ENCODE measurements at places on chromosomes 5 and 9.
A peak's percentile ranks its signal among the peaks of the same experiment; 100 is the strongest.

GRCh38 chr5:135503871-135504270 is 31.9 kb downstream of the NEUROG1 start:
- no peaks in the 10 kb centered on the region for H3K4me1 ChIP-seq
- ATAC-seq: no peak
- H3K36me3 ChIP-seq: no peaks in the 10 kb centered on the region
- no peak overlapping the region for H3K4me3 ChIP-seq
- H3K27ac ChIP-seq: no peak overlapping the region
- H3K27me3 ChIP-seq: peaks cover 51% of the 10 kb centered on the region

GRCh38 chr5:163695830-163696578 is 190.6 kb downstream of the MAT2B start:
- peaks cover 13% of the 10 kb centered on the region for H3K4me1 ChIP-seq
- H3K27ac ChIP-seq: peak overlapping the region; percentile 37
- H3K27me3 ChIP-seq: no peaks in the 10 kb centered on the region
- no peak overlapping the region for H3K4me3 ChIP-seq
- ATAC-seq: peak; percentile 92

DNA sequence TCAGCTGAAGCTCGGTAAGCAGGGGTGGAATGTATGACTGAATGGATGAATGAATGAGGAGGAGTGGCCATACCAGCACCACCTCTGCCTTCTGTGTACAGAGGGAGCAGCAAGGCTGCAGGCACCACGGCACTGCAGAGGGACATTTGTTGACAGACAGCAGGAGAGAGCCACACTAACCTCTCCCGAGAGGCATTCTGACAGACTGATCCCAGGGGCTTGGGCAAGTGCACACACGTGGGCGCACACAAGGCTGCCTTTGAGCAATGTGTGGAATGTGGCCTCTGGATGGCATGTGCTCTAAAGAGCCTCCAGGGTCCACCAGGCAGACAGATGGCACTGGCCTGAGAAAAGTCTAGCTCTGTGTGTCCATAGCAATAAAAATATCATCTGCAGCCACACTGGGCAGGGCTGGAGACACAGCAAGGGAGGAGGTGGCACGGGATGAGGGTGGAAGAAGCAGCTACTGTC is 111.8 kb downstream of the ACTL7B start:
- H3K4me3 ChIP-seq: no peak overlapping the region
- H3K4me1 ChIP-seq: no peaks in the 10 kb centered on the region
- no peak overlapping the region for H3K27ac ChIP-seq

DNA sequence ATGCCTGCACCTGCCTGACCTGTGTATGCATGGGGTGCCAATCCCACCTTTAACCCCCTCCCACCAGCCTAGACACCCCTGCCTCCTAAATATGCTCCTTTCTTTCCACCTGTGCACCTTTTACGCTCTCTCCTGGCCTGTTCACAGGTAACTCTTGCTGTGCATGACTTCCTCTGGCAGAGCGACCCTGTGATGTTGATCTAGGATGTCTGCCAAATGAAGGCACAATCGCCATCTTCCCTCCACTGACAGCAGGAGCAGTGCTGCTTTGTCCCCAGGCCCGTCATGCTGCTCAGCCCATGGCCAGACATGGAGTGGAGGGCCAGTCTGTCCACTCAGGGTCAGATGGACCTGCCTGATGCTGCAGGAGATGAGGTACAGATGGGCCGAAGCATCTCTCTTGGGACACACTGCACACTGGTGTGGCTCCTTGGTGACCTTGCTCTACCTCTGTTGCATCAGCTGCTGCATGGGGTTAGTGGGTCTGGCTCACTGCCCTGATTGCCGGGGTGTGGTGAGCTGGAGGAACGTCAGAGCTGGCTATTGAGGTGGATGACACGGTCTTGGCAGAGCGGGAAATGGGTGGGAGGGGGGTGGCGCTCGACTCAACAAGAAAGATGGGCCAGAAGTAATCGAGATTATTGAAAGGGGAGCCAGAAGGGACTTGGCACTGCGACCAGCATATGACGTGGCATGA is 101.7 kb upstream of the PITX1 start:
- no peaks in the 10 kb centered on the region for H3K36me3 ChIP-seq
- ATAC-seq: no peak
- peaks cover 38% of the 10 kb centered on the region for H3K27me3 ChIP-seq
- peaks cover 8% of the 10 kb centered on the region for H3K4me1 ChIP-seq
- H3K27ac ChIP-seq: no peak overlapping the region

- peaks cover 11% of the 10 kb centered on the region for H3K27me3 ChIP-seq
- H3K4me3 ChIP-seq: no peak overlapping the region
- H3K27ac ChIP-seq: no peak overlapping the region
- no peaks in the 10 kb centered on the region for H3K4me1 ChIP-seq
Observed at GRCh38 chr5:102668220-102668932, 86.7 kb upstream of the PAM start.

DNA sequence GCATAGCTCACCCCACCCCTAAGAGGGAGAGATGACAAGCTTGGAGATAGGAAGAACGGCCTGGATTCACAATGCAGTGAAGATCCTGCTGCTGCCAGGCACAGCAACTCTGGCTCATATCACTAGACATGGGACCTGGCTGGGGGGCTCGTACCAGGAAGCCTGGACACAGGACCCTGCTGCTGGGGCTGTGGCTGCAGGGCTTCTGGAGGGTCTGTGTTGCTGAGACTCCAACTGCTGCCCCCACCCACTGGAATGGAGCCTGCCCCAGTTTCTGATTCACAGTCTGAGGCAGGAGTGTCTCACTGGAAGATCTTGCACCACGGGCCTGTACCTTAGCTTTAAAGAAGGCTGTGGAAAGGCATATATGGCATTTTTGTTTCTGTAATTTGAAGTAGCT is 31.0 kb upstream of the GLRX start:
- no peaks in the 10 kb centered on the region for H3K36me3 ChIP-seq
- H3K27ac ChIP-seq: no peak overlapping the region
- H3K4me1 ChIP-seq: peaks cover 2% of the 10 kb centered on the region
- no peaks in the 10 kb centered on the region for H3K27me3 ChIP-seq
- no peak for ATAC-seq
- no peak overlapping the region for H3K4me3 ChIP-seq

DNA sequence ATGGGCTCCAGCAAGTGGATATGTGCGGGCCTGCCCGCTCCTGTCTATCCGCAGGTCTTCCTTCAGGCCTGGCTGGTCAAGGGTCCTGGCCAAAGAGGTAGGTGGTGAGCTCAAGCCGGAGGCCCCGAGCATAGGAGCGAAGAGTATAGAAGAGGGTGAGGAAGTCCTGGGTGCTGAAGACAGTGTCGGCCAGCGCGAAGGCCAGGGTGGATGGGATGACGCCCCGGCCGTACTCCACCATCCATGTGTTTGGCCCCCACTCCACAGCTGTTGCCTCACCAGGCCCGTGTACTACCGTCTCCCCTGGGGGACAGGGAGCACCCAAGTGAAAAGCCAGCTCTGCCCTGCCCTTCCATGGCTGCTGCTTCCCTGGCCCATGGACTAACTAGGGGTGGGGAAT is 2.0 kb downstream of the SIGMAR1 start:
- peaks cover 36% of the 10 kb centered on the region for H3K4me1 ChIP-seq
- no peak overlapping the region for H3K27ac ChIP-seq
- peak overlapping the region; percentile 6 for H3K4me3 ChIP-seq
- no peak for ATAC-seq
- H3K27me3 ChIP-seq: peaks cover 4% of the 10 kb centered on the region

- ATAC-seq: peak; percentile 25
- peak within 1 kb of the TSS; percentile 54 for H3K4me3 ChIP-seq
- no peak within 1 kb of the TSS for H3K27ac ChIP-seq
- peaks cover 68% of the 10 kb centered on the region for H3K27me3 ChIP-seq
- H3K4me1 ChIP-seq: peaks cover 13% of the 10 kb centered on the region
Observed at GRCh38 chr9:84669288-84670137, at the start of gene NTRK2. NTRK2 (plus strand) TSS chr9:84669729; CDS start chr9:84670749, 1,020 bp downstream.

GRCh38 chr5:139651853-139652787 is 4.0 kb downstream of the CXXC5 start:
- H3K36me3 ChIP-seq: peaks cover 8% of the 10 kb centered on the region
- peak; percentile 77 for ATAC-seq
- H3K27me3 ChIP-seq: no peaks in the 10 kb centered on the region
- peak overlapping the region; percentile 88 for H3K27ac ChIP-seq
- peak overlapping the region; percentile 92 for H3K4me3 ChIP-seq
- peaks cover 67% of the 10 kb centered on the region for H3K4me1 ChIP-seq

DNA sequence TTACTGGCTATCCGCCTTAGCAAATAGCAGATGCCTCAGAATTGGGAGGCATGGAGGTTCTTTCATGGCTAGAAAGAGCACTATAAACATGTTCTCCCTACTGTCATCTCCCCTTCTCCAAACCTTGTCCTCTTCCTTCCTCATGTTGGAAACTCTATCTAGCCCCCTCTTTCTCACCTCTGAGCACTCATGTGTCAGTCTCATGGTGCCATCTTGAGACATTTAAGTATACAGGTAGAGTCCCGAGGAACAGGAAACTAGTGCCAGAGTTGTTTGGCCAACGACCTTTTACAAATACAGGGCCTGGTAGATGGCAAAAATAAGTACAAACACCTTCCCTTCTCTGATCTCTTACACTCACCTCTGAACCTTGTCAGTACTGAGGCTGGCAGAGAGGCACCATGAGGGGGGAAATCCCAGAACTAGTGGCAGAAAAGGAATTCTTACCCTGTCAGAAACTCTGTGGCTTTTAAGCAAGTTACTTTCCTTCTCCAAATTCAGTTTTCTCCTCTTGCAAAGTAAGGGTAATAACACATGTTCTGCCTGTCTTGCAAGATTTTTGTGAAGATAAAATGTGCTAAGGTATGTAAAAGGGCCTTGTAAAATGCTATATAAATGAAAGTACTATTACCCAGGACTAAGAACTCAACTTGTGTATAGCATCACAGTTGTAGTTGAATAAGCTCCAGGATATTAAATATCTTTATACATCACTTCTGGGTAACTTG is 94.1 kb upstream of the SNX2 start:
- peaks cover 10% of the 10 kb centered on the region for H3K4me1 ChIP-seq
- no peak overlapping the region for H3K4me3 ChIP-seq
- H3K27me3 ChIP-seq: no peaks in the 10 kb centered on the region
- ATAC-seq: no peak

GRCh38 chr5:2181149-2181548 is 298.4 kb upstream of the IRX4 start:
- H3K36me3 ChIP-seq: no peaks in the 10 kb centered on the region
- no peak for ATAC-seq
- H3K27ac ChIP-seq: no peak overlapping the region
- H3K4me3 ChIP-seq: no peak overlapping the region
